ENCODE measurements at places on chromosomes 12 and 14.

GRCh38 chr12:89354612-89355067 lies 2.3 kb upstream of the DUSP6 start:
- no peak for DNase-seq

GRCh38 chr14:98498019-98498885 lies 773.7 kb downstream of the BCL11B start:
- no peak for DNase-seq

GRCh38 chr14:71964716-71965115 lies 32.5 kb downstream of the RGS6 start:
- no peak for DNase-seq

DNA sequence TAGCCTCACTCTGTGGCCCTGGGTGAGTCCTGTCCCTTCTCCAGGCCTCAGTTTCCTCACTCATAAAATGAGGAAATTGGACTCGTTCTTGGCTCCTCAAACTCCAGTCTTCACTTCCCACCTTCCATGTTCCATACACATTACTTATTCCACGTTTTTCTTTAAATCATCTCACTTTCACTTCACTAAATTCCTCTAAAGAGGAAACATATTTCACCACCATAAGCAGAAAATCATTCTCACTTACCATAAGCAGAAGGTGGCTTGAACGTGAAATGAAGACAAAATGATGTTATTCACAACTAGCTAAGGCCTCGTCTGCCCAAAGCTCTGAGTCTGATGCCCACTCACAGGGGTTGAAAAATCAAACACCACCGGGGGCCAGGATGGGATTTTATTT lies 278.3 kb downstream of the ADGRD1 start:
- no peak for DNase-seq

DNA sequence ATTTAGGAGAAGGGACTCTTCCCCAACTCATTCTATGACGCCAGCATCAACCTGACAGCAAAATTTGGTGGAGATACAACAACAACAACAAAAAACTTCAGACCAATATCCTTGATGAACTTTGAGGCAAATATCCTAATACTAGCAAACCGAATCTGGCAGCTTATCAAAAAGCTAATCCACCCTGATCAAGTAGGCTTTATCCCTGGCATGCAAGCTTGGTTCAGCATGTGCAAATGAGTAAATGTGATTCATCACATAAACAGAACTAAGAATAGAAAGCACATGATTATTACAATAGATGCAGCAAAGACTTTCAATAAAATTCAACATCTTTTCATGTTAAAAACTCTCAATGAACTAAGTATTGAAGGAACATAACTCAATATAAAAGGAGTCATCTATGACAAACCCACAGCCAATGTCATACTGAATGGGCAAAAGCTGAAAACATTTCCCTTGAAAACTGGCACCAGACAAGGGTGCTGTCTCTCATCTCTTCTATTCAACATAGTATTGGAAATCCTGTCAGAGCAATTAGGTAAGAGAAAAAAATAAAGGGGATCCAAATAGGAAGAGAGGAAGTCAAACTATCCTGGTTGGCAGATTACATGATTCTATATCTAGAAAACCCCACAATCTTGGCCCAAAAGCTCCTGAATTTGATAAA lies 233.3 kb downstream of the CCDC59 start:
- DNase-seq = peak; percentile 63

- no peak for DNase-seq
Measured at GRCh38 chr14:21300892-21301291, 21.0 kb downstream of the RPGRIP1 start.

- no peak for DNase-seq
Measured at GRCh38 chr12:1948883-1949282, 30.4 kb upstream of the CACNA2D4 start.

DNA sequence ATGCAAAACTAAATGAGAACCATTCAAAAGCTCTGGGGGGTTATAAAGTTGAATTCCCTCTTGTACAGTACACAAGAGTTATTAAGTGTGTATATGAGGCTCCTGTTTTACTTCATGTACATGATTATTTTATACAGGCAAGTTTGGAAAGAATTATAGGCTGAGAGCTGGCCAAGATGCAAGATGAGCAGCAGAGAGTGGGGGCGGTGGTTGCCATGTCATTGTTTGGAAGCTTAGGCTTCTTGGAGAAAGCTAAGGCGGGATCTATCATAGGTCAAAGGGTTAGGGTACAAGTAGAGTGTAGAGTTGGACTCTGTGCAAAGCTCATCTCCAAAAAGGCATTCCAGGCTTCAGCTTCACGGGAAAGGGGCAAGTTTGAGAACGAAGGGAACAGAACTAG lies 297.1 kb upstream of the TBX3 start:
- DNase-seq = no peak

DNA sequence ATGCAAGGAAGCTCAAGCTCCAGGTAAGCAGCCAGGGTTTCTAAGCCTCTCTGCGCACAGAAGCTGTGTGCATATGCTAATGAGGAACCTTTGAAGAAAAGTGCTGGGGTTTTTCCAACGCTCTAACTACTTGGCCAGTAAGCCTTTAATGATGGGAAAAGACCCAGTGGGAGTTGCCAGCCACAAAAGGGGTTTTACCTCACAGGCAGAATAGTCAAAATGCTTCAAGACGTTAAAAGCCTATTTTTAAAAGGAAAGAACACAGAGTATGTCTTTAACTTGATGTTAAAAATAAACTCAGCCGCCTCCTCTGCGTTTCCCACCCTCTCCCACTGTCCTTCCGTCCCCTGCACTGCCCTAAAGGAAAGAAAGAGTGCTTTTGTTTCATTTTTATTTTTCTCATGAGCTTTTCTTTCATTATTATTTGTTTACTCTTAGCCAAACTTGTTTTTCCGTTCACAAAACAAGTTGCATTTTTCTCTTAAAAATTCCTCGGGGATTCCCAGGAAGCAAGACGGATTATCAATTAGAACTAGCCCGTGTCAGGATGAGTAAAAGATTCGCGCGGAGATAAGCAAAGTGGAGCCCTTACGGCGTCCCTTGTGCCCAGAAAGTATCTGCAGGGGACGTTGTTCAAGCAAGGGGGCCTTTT lies 209.8 kb upstream of the NUDT4 start:
- DNase-seq = peak; percentile 46

DNA sequence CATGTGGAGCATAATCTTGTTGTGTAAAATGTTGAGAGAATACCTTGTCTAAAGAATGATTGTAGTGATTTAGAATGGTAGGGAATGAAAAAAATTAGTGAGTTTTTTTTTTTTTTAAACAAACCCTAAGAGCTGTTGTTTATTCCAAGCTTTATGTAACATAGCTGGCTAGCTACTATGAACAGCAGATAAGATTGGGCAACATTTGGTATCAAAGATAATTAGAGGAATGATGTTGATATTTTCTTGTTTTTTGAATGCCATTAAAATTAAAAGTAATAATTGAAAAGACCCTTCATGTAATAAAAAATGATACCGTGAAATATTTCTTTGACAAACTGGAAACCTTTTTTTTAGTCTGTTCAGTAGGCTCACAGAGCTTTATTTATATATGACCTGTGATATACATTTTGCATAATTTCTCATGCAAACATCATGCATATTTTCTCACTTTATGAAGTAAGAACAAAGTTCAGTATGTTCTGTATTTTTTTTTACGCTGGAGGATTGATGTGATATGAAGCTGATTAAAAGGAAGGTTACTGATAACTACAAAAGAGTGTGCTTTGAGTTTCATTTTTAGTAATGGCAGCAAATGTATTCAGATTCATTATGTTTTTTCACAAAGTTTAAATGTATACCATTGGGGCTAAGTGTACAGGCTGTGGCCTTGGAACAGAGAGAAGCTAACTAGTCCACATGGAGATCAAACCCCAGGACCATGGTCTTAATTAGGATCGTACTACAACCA lies 8.1 kb downstream of the CPSF6 start:
- no peak for DNase-seq

- DNase-seq = no peak
Measured at GRCh38 chr12:107436836-107437235, 248.8 kb upstream of the PWP1 start.

GRCh38 chr12:1611803-1612572 lies 17.0 kb upstream of the WNT5B start:
- DNase-seq = peak; percentile 89

DNA sequence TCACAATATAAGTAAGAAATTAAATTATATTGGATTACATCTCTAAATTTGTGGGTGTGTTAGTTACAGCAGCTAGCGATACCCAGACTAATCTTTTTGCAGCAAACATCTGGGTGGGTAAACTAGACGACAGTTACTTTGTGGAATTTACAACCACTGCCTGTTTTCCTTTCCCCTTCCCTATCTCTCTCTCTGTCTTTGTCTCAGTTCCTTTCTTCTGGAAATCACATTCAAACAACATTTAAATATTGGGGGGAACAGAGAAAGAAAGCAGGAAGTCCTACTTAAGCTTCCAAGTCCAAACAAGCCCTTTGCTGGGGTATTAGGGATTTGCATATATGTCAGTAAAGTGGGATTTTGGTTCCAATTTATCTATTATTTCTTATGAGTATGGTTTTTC lies 97.6 kb downstream of the WIF1 start:
- DNase-seq = no peak

- DNase-seq = no peak
Measured at GRCh38 chr14:21309238-21309636, 29.4 kb downstream of the RPGRIP1 start.

- peak; percentile 88 for DNase-seq
Measured at GRCh38 chr14:56172571-56172971, 54.4 kb downstream of the PELI2 start.

DNA sequence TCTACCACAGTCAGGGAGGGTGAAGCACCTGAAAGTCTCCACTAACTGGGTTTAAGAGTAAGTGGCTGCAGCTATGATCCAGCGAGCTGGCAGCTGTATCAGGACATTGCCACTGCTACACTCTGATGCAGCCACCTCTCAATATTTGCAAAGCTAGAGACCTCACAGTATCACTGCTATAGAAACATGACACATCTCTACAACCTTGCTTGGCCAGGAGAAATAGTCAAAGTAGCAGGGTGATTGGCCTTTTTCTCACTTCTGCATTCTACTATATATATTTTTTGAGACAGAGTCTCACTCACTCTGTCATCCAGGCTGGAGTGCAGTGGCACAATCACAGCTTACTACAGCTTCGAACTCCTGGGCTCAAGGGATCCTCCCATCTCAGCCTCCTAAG lies 9.3 kb upstream of the FMNL3 start:
- DNase-seq = no peak

DNA sequence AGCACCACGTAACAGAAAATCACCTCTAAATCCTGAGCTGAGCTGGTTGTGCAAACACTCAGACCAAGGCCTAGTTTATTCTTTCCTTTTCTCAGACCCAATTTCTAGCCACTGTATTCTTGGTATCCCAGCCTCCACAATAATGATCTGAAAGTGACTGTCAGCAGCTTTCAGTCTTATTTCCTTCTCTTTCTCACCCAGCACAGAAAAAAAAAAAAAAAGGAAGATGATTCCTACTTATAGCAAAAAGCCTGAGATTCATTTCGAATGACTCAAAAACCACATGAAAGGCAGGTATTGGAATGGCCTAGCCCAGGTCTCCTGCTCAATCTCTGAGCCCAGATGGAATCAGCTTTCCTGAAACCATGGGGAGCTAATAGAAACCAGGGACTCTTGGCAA lies 298.6 kb upstream of the PPFIA2 start:
- peak; percentile 43 for DNase-seq

- DNase-seq = peak; percentile 0
Measured at GRCh38 chr14:45610318-45610717, 357.3 kb upstream of the MIS18BP1 start.

DNA sequence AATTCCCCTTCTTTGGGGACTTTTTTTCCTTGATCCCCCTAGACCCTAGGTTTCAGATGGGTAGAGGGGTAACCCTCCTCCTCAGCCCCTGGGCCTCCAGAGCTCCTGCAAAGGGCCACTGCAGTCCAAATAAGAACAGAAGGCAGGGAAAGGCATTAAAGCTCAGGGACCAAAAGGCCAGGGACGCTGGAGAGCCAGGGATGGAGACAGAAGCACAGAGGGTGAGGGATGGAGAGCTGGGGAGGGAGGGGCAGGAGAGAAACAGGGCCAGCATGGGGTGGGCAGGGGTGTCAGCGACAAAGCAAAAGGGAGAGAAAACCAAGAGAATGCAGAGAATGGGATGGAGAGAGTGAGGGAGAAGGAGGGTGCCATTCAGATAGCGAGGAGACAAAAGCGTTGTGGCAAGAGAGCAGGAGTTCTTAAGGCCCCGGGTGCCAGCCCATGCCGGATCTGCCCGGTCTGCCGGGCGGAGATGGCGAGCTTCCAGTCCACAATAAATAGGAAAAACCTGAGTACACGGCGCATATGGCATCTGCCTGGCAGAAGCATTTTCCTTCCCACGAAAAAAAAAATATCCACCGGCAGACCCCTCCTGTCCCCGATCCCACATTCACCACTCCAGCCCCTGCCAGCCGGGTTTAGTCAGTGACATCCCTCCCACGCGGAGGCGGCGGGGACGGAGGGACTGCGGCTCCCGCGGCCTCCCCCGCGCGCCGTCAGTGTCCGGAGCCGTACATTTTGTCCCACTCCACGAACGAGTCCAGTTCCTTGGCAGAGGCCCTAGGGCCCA lies 28.6 kb downstream of the FIGNL2 start:
- DNase-seq = no peak

- DNase-seq = no peak
Measured at GRCh38 chr14:78849952-78850351, 679.8 kb downstream of the NRXN3 start.

- DNase-seq = peak; percentile 44
Measured at GRCh38 chr14:36661506-36662257, at the start of gene PAX9. Gene PAX9 (plus strand): TSS chr14:36661860. CDS start chr14:36662090, 230 bp downstream.

DNA sequence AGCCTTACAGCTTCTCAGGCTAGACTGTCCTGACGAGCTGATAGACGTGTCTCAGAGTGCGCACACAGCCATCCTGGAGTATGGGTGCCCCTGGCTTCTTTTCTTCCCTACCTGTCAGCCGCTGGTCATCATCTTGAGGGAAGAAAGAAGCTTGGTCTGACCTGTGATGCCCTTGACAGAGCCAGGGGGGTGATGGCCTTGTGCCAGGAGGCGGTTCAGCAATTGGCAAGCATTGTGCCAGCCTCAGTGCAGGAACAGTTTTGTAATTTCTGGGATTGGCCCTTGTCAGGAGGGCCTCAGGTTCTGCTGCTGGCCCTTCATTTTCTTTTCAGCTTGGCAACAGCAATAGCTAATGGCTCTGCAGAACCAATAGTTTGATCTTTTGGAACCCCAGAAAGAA lies 80.1 kb downstream of the ADCK1 start:
- DNase-seq = no peak

DNA sequence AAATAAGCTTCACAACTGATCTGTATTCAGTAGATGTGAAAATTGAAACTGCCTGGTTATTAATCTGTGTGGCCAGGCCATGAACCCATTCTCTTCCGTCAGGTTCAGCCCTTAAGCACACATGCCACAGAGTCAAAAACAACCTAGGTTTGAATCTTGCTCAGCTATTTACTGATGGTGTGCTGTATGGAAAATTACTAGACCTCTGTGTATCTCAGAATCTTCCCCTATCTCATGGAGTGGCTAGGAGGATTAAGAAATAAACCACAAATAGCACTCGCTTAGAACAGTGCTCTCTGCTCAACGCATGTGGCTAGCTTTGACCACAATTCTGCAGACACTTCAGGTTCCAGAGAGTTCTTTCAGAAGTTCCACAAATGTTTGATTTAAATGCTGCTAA lies 240.7 kb upstream of the PLEKHG7 start:
- DNase-seq = peak; percentile 74

- peak; percentile 23 for DNase-seq
Measured at GRCh38 chr12:77337362-77337761, 272.0 kb upstream of the E2F7 start.

Measured in astrocyte (in vitro differentiated cells and primary cell).